Activated CD4-positive, alpha-beta T cell treated with anti-CD3 and anti-CD28 coated beads for 1 hour (primary cell): ENCODE measurements at places on chromosomes 1 and 21.

DNA sequence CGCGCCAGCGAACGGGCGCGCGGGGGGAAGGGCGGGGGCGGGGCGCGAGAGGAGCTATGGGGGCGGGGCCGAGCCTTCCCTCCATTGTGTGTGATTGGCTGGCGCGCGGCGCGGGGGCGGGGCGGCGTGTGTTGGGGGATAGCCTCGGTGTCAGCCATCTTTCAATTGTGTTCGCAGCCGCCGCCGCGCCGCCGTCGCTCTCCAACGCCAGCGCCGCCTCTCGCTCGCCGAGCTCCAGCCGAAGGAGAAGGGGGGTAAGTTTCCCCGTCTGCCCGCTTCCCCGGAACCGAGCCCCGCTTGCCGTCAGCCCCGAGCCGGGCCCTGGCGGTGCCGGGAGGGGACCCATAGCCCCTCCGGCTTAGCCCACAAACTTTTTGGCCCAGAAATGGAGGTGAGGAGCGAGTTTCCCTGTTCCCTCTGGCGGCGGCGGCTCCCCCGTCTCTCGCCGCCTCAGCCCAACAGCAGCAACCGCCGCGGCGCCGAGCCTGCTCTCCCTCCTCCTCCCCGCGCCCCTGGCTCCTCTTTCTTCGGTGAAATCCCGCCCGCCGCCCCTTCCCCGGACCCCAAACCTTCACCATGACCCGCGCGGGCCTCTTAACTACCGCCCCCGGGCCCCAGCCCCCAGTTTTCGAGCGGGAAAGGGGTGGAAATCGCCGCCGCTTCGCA, at the start of gene H3-3A:
TSS of gene H3-3A (plus strand) at position 159 of the 666 bp plus-strand sequence. CDS start 1,636 bp downstream, outside the sequence.
- peak; percentile 98 for DNase-seq

DNA sequence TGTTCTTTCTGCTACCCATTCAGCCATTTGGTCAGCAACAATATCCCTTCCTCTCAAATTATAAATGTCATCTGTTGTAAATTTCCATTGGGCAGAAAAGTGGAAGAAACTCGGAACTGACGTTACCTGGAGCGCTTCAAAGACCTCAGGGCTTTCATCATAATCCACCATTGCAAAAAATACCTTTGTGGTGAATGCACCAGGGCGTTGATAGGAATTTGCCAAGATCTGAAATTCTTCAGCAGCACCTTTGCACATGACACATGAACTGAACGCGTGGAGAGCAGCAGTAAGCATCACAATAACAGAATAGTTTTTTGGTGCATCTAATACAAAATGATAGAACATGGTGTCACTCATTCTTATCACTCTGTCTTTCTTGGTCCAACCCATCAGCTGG, 3.1 kb upstream of the TEKT2 start:
- DNase-seq = no peak

DNA sequence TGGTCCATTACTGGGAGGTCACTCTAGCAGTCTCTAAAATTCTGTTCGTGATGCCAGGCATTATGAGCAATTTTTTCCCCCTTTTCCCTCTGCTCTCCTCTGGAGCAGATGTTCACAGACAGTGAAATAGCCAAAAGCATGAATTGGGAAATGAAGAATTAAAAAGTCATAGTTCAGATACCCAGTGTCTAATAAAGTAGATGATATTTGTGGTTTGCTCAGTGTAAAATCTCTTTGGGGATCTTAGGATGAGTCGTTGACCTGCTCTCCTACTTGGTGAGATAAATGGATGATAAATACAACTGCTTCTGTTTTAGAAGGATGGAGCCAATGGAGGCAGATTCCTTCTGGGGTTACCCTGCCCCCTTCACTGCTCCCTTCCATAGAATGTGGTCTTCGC, 56.3 kb downstream of the KIAA0040 start:
- DNase-seq = no peak

DNA sequence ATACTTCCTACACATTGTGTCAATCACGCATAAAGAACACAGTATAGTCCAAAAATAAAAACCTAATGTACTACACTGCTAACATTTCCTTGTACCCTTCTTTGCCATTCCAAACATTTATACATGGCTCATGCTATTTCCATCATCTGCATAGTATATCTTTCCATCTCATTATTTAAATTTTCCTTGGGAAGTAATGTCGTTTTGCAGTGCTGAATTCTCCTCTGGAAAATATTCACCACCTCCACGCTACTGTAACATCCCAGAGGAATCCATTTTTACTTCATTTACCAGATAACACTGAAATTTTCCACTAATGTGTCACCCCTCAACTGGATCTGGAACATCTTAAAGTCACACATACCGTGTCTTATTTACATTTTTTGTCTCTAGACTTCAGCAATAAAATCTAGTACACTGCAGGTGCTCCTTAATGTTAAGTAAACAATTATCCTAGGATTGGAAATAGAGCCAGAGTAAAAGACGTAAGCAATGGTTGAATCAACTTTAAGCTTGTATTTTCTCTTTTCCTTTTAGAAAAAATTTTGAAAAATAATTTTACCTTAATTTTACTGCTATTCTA, 881.0 kb downstream of the AMY1C start:
- no peak for DNase-seq

DNA sequence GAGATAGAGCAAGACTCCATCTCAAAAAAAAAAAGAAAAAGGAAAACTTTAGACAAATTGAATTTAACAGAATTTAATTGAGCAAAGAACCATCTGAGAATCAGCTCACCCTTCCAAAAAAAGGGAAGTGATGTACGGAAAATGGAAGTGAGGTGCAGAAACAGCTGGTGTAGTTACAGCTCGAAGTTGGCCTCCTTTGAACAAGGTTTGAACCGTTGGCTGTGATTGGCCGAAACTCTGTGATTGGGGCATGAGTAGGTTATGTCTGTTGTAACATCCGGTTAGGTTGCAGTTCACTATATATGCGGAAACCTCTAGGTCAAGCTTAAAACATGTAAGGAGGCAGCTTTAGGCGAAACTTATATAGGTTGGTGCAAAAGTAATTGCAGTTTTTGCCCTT, 97.9 kb upstream of the KIF26B start:
- DNase-seq = no peak

DNA sequence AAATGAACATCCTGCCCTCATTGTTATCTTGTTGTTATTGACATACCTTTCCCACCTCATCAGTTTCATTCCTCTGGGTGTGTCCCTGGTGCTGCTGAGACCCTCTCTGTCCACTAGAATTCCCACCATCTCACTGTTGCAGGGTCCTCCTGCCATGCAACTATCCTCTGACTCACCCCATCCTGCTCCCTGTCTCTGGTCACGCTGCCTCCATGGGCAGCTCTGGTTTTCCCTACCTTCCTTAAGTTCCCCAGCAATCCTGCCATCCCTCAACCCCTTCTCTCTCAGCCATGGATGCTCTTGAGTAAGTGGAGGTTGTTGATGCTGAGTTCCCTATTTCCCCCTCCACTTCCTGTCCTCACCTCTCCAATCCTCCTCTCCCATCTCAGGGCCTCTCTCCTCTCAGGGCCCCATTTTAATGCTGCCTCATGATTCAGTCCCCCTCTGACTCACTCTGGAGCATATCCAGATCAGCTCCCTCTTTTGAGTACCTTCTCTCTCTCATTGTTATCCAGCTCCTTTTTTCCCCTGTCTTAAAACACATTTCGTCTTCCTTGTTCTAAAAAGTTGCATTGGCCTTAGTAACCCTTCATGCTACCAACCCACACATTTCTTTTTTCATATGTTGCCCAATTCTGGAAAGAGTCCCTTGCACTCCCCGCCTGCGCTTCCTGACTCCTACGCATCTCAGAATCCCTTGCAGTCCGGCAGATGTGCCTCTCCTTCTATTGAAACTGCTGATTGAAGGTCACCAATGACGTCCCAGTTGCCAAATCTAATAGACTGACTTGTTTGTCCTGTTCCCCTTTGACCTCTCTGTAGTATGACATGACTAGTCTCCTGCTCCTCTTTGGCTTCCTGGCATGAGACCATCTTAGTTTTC, 92.0 kb downstream of the CNIH3 start:
- DNase-seq = no peak

DNA sequence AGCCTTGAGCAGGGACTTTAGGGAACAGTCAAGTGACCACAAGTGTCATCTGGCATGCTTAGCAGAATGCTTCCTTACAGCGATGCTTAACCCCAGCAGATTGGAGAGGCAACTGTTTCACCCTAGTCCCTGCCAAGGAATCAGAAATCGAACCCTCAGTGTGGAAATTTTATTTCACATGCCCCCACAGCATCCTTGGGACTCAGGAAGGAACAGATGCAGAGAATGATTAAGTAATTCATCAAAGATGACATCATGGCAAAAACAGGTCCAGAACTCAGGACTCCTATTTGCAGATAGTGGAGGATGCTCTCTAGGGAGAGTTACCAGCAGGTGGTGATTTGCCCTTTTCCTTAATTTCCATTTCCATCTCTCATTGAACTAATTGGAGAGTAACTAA, 333.0 kb upstream of the KAZN start:
- no peak for DNase-seq

DNA sequence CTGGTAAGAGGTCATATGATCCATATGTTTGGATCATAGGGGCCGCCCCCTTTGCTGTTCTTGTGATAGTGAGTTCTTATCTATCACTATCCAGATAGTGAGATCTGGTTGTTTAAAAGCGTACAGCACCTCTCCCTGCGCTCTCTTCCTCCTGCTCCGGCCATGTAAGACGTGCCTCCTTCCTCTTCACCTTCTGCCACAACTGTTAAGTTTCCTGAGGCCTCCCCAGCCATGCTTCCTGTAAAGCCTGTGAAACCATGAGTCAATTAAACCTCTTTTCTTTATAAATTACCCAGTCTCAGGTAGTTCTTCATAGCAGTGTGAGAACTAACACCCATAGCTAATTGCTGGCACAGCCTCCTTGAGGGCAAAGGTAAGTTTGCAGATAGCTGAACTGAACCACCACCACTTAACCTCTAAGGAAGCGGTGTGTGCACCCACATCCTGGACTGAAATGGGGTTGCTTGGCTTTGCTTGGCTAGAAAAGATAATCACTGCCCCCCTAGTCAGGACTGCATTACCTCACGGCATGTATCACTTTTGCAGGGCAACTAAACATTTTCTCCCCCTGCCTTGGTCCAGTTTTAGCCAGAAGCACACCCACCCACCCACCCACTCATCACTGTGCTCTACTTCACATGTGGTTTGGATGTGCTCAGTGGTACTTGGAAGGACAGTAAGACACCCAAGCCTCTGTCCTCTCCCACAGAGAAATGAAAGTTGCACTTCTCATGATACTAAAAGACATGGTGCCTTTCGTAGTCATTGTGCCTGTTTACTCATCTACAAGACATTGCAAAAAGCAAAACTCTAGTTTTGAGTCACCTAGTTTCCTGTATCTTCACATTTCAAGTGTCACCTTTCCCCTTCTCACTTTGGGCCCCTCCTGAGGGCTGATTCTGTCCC, 23.1 kb upstream of the PTAFR start:
- DNase-seq = peak; percentile 19

GRCh38 chr1:5717031-5717682, 275.1 kb downstream of the NPHP4 start:
- no peak for DNase-seq

DNA sequence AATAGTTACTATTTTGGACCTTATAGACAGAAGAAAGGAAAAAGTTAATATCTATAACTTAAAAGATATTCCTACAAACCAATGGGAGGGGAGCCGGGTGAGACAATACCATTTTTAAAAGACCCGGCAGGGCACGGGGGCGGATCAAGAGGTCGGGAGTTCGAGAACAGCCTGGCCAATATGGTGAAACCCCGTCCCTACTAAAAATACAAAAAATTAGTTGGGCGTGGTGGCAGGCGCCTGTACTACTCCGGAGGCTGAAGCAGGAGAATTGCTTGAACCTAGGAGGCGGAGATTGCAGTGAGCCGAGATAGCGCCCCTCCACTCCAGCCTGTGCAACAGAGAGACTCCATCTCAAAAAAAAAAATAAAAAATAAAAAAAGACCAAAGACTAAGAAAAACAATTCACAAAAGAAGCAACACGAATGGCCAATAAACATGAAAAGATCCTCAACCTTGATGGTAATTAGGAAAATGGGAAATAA, 1.2 kb upstream of the PSMB2 start:
- no peak for DNase-seq

DNA sequence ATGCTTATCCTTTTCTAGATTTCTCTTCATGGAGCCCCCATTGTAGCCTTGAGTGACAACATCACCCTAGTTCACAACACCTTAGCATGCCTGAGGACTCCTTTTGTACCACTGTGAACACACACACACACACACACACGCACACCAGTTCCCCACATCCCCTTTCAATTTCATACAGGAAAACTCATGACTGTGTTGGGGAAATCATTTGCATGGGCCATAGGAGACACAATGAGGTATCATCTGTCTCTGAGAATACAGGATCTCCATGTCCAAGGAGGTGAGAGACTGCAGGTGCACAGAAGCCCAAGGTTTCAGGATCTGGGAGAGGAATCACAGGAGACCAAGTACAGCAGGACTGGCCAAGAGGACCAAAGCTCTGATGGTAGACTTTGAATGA, 119.7 kb downstream of the TPTE start:
- DNase-seq = no peak

GRCh38 chr1:228084325-228084724, 1.8 kb downstream of the ARF1 start:
- DNase-seq = no peak

GRCh38 chr21:37848721-37849490, 67.4 kb downstream of the KCNJ6 start:
- DNase-seq = no peak

DNA sequence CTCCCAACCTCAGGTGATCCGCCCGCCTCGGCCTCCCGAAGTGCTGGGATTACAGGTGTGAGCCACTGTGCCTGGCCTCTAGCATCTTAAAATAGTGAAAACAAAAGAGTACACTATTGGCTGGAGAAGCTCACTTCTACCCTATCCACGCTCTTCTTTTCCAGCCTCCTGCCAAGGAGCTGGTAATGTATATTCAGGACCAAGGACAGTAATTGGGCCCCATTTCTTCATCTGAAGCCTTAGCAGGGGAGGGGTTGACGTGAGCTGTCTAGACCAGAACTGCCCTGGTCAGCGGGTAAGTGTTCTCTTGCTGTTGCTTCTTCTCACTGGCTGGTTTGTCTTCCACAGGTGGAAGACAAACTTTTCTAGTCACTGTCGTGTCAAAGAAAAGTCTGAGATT, 70.2 kb downstream of the DNM3 start:
- no peak for DNase-seq

- DNase-seq = no peak
Measured at GRCh38 chr1:67892476-67893125, 59.3 kb upstream of the GNG12 start.

DNA sequence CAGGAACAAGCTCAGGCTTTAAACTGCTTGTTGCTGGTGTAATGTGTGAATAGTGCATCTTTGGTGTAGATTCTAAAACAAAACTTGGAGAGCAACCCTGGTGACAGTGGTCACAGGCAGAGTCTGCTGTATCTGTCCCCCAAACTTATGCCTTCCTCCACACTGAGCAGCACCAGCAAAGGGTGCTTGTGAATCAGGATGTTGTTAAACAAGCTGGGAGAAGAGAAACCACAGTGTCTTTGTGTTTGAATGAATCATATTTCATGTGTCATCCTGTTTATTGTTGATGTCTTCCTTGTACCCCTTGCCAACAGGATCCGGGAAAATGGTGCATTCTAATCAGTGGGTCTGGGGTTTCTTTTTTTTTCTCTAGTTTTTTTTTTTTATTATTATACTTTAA, 91.9 kb upstream of the COG2 start:
- no peak for DNase-seq
